Stimulated activated naive CD4-positive, alpha-beta T cell treated with Interleukin-2 at 50 U/mL for 16 hours (primary cell): ENCODE measurements at places on chromosomes 13 and 19.

GRCh38 chr19:13011653-13012389 is 16.5 kb downstream of the NFIX start:
- DNase-seq: no peak

DNA sequence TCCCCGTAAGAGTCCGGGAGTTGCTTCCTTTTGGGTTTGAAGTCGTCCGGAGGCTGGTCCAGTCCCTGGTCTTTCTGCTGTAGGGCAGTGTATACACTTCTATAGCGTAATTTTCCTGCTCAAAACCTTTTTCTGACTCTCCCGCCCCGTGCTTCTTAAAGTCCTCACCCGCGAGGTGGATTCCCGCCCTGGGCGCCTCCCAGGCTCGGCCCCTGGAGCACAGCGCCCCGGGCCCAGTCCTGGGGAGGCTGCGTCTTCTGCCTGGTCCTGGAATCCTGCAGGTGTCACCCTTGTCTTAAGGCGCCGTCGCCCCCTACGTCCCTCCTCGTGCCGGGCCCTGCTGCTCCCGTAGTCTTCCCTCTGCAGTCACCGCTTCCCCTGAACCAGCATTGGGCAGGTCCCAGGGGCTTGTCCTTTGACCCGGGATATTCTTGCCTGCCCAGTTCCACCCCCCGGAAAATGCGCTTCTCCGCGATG is 34.4 kb upstream of the ZNF808 start:
- no peak for DNase-seq

DNA sequence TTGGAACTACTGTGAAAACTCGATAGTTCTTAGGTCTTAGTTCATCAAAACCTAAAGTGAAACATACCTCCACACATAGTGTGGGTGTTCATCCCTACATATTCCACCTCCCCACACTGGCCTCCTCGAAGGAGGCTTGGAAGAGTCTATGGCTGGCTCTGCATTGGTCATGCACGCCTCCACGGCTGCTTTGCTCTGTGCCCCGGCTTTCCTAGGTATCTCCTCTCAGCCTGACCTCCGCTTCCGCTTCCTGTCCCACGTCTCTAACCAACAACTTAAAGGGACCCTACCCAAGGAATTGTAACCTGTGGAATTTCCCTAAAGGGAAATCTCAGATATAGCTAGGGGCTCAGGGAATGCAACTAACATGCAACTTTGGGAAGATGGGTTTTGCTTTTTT is 79.7 kb upstream of the MBNL2 start:
- DNase-seq: no peak

DNA sequence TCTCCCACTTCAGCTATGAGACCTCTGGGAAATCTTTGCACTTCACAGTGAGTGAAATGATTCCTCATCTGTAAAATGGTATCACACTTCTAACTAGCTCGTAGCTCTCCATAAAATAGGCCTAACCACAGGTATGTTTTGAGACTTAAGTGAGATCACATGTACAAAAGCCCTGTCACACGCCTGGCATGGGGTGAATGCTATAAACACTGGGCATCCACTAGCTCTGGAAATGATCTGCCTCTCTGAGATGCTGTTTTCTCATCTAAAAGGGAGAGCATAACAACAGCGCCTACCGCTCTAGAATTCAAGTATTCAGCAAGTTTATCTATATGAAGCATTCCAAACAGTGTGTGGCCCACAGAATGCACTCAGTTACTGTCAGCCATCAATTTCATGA is 2.2 kb downstream of the AKT2 start:
- no peak for DNase-seq

GRCh38 chr13:37127691-37128241 is 22.3 kb upstream of the CSNK1A1L start:
- no peak for DNase-seq

DNA sequence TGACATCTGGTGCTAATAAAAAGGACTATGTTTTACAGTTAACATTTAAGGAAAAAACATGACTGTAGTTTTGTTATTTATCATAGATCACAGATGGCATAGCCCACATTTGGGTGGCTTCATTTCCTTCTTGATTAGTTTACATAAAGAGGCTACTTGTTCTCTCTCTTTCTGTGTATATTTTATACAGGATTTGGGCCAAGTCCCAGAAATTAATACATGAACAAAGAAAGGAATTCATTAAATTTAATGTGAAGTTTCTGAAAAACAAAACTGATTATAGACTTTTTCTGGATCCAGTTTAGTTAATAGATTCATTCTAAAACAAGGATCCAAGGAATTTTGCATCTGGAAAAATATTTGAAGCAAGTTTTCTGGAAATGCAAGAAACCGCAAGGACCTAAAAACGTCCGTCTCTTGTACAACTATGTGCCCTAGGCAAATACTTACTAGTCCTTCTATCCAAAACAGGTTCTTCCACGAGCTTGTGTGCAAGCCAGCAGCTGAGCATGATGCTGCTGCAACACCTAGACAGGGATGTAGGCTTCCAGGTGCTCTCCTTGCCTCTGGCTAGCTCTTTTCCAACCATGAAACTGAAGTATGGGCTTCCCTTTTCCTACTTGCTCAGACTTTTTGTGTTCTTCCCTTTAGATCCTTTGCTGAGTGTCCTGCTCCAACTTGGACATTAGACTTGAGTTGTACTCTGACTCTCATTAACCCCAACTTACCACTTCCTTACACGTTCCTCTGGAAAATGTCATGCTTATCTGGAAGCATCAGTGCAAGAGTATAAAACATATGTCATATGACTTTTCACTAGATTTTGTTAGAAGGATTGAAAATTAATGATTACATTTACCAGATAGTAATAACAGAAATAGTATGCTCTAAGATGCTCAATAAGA is 161.5 kb upstream of the STARD13 start:
- no peak for DNase-seq

- DNase-seq: no peak
Observed at GRCh38 chr13:44504116-44504515, 72.0 kb downstream of the TSC22D1 start.

- DNase-seq: no peak
Observed at GRCh38 chr19:32349051-32349450, 3.6 kb downstream of the ZNF507 start.

DNA sequence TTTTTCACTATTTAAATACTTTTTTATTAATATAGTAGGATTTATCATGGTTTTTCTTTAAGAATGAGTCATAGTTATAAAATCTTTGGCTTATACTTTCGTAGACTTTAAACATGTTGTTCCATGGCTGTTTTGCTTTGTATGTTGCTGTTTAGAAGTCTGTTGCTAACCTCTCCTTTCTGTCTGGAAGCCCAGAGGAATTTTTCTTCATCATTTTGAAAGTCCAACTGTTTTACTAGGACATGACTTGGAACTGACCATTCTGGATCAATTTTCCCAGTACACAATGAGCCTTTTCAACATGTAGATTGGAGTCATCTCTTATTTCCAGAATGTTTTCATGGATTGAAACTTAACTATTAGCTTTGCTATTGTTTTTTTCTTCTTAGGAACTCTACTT is 7.9 kb downstream of the CAB39L start:
- DNase-seq: no peak

DNA sequence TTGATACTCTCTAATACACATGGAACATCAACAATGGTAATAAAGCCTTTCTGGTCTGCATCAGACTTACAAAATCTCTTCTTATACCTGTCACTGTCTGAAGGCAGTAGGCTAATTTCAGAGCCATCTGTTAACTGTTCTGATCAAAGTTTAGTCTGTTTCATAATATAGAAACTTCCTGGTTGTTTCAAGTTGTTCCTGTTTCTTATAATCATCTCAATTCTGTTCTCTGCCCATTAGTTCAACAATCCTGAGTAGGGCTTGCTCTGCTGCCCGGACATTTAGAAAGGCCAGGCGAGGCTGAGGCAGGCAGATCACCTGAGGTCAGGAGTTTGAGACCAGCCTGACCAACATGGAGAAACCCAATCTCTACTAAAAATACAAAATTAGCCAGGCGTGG is 5.4 kb upstream of the ZSCAN5A start:
- no peak for DNase-seq

DNA sequence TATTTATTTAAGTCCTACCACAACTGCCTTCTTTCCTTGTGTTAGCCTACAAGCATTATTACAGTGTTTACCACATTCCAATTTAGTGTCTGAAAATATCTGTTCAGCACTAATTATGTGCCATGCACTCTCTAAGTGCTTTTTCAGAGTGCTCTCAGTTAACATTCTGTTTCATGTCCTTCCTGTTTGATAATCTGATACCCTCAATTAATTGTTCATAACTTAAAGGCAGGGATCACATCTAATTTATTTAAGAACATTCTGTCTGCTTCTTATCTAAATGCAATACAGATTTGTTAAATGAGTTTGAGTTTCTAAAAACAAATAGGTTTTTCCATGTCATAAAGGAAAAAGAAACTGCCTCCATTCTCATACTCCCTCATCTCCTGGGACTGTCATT is 649.6 kb upstream of the ATXN8OS start:
- DNase-seq: no peak

DNA sequence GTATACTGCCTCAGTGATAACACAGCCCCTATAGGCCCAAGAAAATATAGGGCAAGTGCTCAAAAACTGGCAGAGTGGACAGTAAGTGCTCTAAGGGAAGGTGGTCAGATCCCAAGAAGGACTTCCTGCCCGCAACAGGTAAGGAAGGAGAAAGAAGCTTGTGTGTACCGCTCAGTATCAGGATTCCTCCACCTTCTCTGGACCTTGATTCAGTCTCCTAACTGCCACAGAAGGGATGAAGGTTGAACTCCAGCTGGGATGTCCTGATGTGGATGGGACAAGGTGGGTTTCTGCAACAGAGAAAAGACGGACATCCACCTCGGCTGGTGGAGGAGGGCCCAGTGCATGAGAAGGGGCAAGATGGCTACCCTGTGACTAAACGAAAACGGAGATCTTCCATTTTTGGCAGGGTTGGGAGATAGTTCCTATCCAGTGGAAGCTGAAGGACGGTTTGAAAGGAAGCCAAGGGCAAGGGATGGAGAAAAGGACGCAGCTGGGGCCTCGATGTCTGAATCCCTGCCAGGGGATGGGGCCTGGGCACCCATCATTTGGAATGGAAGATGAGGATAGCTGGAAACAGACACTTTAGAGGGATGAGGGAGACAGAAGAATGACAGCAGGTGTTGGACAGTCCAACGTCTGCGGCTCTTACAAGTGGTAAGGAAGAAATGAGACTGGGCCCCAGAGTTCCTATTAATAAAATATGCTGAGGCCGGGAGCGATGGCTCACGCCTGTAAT is 1.3 kb upstream of the ATF5 start:
- DNase-seq: no peak

DNA sequence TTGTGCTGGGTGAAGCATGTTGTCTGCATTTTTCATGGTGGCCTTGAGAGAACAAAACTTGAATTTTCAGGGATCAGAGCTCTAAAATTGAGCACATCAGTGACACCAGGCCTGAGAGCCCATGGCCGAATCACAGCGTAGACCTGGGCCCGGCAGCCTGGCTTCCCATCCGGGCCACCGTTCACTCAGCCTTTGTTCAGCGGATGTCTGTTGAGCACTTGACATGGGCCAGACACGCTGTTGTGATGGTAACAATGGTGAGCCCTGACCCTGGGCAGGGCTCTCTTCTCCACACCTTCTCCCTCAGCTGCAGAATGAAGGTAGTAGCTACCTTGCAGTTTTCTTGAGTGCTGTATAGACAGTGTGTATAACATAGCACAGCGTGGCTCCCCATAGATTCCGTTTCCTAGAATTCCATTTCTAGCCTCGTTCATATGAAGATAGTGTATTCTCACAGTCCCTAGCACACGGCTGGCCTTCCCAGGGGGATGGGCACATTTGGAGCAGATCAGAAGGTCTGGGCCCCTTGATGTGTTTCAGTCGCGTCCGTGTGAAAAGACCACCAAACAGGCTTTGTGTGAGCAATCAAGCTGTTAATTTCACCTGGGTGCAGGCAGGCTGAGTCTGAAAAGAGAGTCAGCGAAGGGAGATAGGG is 75.3 kb downstream of the RAB20 start:
- no peak for DNase-seq

DNA sequence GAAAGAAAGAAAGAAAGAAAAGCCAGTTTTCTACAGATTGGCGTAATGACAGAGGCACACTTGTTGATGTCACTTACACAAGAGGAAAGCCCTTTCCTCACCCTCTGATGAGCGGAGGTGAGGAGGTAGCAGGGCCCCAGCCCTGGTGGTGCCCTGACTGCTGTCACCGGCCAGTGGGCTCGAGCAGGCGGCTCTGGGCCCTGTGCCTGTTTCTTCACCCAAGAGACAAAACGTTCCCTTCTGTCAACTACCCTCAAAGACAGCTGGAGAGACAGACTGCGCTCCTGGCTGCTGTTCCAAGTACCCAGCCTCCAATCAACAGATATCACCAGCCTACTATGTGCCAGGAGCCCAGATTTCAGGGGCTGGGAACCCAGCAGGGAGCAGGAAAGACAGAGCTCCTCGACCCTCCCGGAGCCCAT is 10.1 kb downstream of the EPS15L1 start:
- no peak for DNase-seq

DNA sequence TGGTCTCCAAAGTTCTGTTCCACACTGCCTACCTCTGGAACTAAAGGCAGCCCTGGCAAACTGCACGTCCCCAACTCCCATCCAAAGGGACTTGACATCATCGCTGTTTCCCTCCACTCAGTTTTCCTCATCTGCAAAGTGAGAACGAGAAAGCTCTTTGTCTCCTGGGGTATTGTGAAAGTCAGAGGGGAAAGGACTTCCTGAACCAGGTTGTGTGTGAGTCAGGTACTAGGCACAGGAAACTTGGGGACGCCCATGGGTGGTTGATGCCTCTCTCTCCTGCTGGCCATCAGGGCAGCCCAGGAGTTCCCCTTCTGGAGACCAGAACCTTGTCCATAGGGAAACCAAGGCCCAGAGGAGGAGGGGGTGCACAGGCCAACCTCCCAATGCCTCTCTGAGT is 4.7 kb downstream of the CRLF1 start:
- DNase-seq: no peak

- DNase-seq: no peak
Observed at GRCh38 chr13:94947965-94948371, 235.6 kb upstream of the SOX21 start.

- no peak for DNase-seq
Observed at GRCh38 chr19:11420429-11421370, 1.6 kb upstream of the RGL3 start.

GRCh38 chr19:37933937-37934358 is 26.9 kb downstream of the SIPA1L3 start:
- DNase-seq: no peak

GRCh38 chr19:54435551-54436016 is 13.4 kb upstream of the LENG8 start:
- DNase-seq: no peak

- no peak for DNase-seq
Observed at GRCh38 chr13:37531049-37531448, 67.5 kb downstream of the POSTN start.

- no peak for DNase-seq
Observed at GRCh38 chr13:76106763-76107162, 470.6 kb downstream of the LMO7 start.

GRCh38 chr19:12834566-12834943 is at the start of gene RTBDN:
Gene RTBDN, minus strand, starts transcription at chr19:12834579. Its CDS starts 4,600 bp downstream, at chr19:12829979.
- DNase-seq: no peak
